ENCODE measurements at places on chromosomes 7 and 10. TPM values are rescaled to one million over a fixed set of nuclear protein-coding genes. Genes with fewer than 3 reads are reported as not detected.

The RARRES2 gene
- 1.3 TPM for polyA plus RNA-seq

The STEAP1 gene
- polyA plus RNA-seq, result 24.3 TPM

The ARHGEF5 gene
- polyA plus RNA-seq, result not detected

The MLXIPL gene
- not detected for polyA plus RNA-seq

The MKI67 gene
- polyA plus RNA-seq, result 0.18 TPM

The MMP21 gene
- polyA plus RNA-seq, result not detected

The GBX1 gene
- not detected for polyA plus RNA-seq

The KLHDC10 gene
- polyA plus RNA-seq, result 14.5 TPM

The NRAP gene
- not detected for polyA plus RNA-seq

The BET1 gene
- polyA plus RNA-seq, result 53.3 TPM

The ASB10 gene
- polyA plus RNA-seq, result not detected

The HOXA9 gene
- polyA plus RNA-seq, result not detected

The OGDHL gene
- 12.7 TPM for polyA plus RNA-seq

The COL28A1 gene
- polyA plus RNA-seq, result not detected

The LRRC18 gene
- polyA plus RNA-seq, result not detected

The PTPRE gene
- 98.0 TPM for polyA plus RNA-seq

The PGAM2 gene
- 6.0 TPM for polyA plus RNA-seq

The SPDYE11 gene
- polyA plus RNA-seq, result 1.4 TPM

The COL1A2 gene
- 0.43 TPM for polyA plus RNA-seq

The IDE gene
- polyA plus RNA-seq, result 10.5 TPM

The RASA4B gene
- 10.8 TPM for polyA plus RNA-seq

The GRID2IP gene
- 1.2 TPM for polyA plus RNA-seq

The HGF gene
- polyA plus RNA-seq, result 0.22 TPM

The CALHM3 gene
- not detected for polyA plus RNA-seq

The AKR1C2 gene
- polyA plus RNA-seq, result 29.0 TPM

The FAM237B gene
- not detected for polyA plus RNA-seq

The MAP3K8 gene
- polyA plus RNA-seq, result not detected

The CLRN3 gene
- polyA plus RNA-seq, result not detected

The UBE2D1 gene
- 71.4 TPM for polyA plus RNA-seq

The SH2D4B gene
- polyA plus RNA-seq, result not detected

The MYPN gene
- polyA plus RNA-seq, result 0.73 TPM

All from Purkinje cell (primary cell).